WTC11 (cell line): ENCODE measurements at places on chromosomes 5 and 9. TPM values are rescaled to one million over a fixed set of nuclear protein-coding genes. Genes with fewer than 3 reads are reported as not detected.

Gene ESM1
- total RNA-seq = not detected in 3 replicates

DNA sequence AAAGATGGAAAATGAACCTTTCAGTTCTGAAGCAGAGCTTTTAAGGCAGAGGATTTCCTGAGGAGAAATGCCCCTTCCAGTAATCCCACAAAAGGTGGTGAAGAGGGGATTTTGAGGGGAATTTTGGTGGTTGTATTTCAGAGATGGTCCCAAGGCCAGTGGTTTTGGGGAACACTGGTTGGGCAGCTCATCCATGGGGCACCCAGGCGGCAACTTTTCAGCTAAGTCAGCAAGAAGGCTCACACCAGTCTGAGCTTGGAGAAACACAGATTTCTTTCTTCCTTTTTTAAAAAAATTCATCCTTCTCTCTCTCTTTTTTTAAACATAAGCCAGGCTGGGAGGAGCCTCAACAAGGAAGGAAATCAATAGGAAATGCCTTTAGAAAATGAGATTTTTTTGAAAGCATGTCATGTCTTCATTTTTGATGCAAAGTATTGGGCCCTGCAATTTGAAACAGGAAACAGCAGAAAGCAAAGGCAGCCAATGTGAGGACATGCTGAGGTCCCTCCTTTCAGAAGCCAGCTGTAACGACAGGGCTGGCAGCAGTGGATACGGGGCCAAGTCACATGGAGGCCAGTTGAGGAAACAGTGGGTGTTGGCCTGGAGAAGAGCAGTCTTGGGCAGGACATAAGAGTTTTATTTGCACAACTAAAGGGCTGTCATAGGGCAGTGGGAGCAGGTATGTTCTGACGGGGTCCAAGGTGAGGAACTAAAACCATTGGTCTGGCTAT lies 155.3 kb upstream of the KLF4 start:
- no peak for DNase-seq

Gene IARS1
- 198 to 220 TPM (median 199 TPM) in 3 replicates for total RNA-seq

DNA sequence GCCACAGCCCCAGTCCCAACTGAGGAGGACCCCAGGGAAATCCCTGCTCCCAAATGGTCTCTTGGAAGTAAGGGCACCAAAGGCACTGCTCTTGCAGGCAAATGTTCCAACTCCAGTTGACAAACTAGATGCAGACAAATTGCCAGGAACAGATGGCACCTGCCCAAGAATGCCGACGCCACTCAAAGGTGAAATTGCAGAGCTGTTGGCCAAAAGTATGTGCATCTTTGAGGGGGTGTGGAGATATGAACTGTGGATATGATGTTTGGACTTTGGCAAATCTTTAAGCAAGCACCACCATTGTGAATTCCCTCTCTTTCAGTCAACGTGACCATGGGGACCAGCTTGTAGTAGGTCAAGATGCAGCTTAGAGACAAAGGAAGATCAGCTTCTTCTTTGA lies 12.0 kb upstream of the CPLX2 start:
- no peak for DNase-seq

GRCh38 chr9:33703430-33704102 lies 91.8 kb upstream of the PRSS3 start:
- no peak for DNase-seq

DNA sequence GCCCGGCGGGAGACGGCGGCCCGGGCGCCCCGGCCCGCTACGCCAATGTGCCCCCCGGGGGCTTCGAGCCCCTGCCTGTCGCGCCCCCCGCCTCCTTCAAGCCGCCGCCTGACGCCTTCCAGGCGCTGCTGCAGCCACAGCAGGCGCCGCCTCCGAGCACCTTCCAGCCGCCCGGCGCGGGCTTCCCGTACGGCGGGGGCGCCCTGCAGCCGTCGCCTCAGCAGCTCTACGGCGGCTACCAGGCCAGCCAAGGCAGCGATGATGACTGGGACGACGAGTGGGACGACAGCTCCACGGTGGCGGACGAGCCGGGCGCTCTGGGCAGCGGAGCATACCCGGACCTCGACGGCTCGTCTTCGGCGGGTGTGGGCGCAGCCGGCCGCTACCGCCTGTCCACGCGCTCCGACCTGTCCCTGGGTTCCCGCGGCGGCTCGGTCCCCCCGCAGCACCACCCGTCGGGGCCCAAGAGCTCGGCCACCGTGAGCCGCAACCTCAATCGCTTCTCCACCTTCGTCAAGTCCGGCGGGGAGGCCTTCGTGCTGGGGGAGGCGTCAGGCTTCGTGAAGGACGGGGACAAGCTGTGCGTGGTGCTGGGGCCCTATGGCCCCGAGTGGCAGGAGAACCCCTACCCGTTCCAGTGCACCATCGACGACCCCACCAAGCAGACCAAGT lies 723 bp downstream of the SNX18 start:
- peak; percentile 51 for DNase-seq

DNA sequence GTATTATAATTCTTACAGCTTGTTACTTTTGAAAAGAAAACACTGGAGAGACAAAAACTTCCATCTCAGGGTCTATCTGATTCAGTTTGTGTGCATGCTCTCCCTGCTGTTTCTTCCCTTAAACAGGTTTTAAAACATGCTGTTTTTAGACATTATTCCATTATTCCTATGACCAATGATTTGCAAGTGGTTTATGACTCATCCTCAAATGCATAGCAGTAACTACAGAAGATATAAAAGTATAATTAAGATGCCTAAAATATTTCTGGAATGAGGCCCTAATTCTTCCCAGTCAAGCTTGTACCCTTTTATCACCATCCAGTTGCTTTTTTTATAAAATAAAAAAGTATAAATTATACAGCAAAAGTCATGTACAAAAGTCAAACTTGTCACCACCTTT lies 3.7 kb downstream of the DTWD2 start:
- DNase-seq = no peak

- no peak for DNase-seq
Measured at GRCh38 chr5:150092159-150092787, 5.9 kb upstream of the CSF1R start.

GRCh38 chr9:27634879-27635278 lies 61.6 kb upstream of the C9orf72 start:
- no peak for DNase-seq

DNA sequence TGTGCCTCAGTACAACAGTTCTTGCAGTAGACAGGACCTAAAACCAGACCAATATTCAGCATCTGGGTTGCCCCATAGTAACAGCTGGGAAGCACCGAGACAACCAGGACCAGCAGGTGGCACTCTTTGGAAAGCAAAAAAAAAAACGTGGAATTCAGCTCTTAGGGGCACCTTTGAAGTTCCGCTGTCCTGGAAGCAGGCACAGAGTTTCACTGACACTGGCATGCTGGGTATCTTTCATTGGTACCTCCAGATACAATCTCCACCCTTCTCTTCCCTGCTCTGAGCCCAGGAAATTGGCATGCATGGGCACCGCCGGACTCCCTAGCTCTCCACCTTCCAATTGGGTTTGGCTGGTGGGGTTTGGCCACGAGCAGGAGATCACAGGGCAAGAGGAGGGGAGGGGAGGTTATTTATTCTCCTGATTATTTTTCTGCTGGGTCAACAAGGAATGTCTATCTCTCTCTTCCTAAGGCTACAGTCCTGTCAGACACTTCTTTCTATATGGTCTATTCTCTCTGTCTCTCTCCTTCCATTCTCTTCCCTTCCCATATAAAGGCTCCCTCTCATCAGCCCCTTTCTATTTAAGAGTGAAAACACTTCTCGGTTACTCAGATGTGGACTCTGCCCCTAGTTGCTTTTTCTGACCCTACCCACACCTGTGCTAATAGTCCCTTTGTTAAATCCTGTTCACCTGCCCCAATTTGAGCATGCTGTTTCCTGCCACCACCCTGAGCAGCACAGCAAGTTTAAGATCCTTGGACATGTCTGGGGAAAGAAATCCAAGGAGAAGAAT lies 1.9 kb upstream of the IDNK start:
- peak; percentile 28 for DNase-seq

GRCh38 chr9:123376218-123377071 lies 20.4 kb downstream of the CRB2 start:
- no peak for DNase-seq

GRCh38 chr5:147832541-147832940 lies 1.1 kb upstream of the SPINK1 start:
- no peak for DNase-seq

DNA sequence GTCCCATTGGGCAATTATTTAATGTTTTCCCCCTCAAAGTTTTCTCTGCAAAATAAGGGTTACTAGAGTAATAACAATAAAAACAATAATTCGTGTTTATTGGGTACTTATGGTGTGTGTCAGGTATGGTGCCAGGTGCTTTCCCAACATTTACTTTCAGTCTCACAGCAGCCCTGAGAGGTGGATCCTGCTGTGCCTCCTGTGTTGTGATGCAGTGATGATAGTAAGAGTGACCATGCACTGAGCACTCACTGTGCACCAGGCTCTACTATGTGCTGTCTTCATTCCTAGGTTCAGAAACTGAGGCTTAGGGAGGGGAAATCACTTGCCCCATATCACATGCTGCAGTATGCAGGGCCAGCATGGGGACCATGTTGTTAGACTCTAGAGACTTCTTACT lies 15.5 kb downstream of the OTULINL start:
- DNase-seq = no peak

Gene HAPLN1
- 5.3 to 9.4 TPM (median 7.6 TPM) in 3 replicates for total RNA-seq

Gene CATSPER3
- total RNA-seq = 0.34 to 0.44 TPM (median 0.37 TPM) in 3 replicates

DNA sequence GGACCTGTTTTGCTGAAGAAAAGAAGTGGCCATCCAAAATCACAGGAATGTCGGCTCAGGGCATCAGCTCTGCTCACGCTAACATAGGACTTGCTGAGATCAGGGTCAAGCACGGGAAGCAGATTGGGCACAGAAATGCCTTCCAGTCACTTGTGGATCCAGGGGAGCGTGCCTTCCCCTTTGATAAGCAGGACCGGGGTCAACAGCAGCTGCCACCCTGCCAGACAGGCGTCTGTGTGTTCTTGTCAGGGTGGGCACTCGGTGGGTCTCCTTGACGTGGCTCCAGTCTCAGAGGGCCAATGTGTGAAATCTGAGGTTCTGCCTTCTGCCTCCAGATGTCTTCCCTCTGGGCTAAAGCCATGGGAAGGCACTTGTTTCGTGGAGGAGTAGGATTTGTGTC lies 313.7 kb upstream of the IRX4 start:
- no peak for DNase-seq

- DNase-seq = peak; percentile 61
Measured at GRCh38 chr5:77843570-77844372, 67.6 kb upstream of the TBCA start.

DNA sequence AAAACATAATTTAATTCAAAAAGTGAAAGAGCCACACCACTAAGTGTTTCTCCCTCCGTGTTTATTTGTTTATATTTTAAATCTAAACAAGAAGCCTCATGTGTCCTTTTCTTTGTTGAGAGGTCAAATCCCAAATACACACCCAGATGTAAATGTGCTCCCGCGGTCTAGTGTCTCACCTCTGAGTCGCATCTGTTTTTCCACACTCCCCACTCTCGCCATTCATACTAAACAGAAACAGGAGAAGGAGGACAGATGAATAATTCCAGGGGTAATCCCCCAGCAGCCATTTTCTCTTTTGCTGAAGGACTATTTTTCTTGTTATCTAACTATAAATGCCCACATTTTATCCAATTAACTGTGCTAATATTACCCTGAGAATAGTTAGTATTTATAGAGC lies 361.6 kb upstream of the RIOK2 start:
- no peak for DNase-seq

DNA sequence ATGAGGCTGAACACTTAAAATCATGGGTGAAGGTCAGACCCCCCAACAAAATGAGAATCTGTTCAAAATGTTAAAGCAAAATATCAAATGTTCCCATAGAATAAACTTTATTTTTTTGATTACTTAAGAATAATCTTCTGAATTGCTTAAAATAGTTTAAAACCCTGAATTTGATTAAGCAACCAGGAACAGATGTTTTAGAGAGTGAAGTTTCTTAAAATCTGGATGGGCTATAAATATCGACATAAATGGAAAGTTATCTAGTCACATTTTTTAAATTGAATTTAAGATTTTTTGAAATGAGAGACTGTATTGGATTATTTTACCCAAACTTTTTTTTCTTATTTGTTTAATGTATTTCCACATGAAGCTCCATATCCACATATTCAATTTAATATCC lies 98.5 kb downstream of the ADAMTS12 start:
- no peak for DNase-seq

DNA sequence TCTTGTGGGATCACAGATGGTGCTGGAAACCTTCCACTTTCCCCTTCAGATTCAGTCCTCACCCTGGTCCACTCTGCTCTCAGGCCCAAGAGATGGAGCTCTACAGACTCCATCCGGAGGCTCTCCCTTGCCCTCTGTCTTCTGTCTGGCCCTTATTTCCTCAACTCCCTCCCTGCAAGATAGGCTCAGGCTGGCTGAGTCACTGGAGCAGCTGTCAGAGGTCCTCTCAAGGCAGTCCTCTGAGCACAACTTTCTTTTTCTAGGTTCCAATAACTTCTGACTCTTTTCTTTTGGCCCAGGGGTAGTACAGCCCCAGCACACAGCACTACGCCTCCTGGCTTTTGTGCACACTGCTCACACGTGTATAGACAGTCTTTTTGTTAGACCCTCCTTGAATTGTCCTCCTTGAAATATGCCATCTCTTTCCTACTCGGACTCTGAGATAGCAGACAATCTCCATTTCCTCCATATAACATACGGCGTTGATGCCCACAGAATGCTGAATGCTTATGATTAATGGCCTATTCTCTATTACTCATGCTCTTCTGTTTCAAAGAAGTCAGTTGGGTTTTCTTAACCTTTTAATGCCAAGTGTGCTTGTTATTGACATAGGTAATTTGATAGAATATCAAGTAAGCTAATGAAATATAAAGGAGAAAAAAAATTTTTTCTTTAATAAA lies 193.1 kb downstream of the SLC12A2 start:
- DNase-seq = no peak

GRCh38 chr9:14203356-14204056 lies 110.4 kb downstream of the NFIB start:
- no peak for DNase-seq

DNA sequence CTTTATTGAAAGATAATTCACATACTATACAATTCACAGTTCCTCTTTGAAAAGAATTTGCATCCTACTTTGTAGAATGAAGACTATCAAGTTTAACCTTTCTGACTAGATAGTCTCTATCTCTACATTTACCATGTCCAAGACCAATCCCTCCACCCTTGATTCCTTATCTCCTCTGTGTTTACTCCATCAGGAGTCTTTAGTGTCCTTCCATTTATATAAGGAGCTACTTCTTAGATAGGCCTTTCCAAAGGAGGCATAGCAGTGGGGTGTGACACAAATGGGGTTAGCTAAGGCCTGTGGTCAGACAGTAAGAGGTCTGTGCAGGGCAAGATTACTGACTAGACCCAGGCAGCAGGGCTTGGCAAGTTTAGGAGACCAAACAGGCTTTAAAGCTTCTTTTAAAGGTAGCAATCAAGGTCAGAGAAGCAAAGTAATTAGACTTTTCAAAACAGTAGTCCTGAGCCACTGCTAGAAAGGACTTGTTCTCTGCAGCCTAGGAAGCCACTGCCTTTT lies 11.1 kb upstream of the DMXL1 start:
- no peak for DNase-seq

- DNase-seq = no peak
Measured at GRCh38 chr9:78592811-78593210, 295.9 kb downstream of the PSAT1 start.

Gene OR1J2
- not detected in 3 replicates for total RNA-seq

Gene PRR16
- total RNA-seq = 0.23 to 0.53 TPM (median 0.42 TPM) in 3 replicates
